Stimulated activated CD4-positive, alpha-beta T cell treated with anti-CD3 and anti-CD28 coated beads, Interleukin-1b, Interleukin-23, amount 100 ng/mL, for 1 hour (primary cell): ENCODE measurements at places on chromosomes 5 and 9.

- DNase-seq = no peak
Measured at GRCh38 chr9:77420641-77421040, 227.5 kb downstream of the GNA14 start.

DNA sequence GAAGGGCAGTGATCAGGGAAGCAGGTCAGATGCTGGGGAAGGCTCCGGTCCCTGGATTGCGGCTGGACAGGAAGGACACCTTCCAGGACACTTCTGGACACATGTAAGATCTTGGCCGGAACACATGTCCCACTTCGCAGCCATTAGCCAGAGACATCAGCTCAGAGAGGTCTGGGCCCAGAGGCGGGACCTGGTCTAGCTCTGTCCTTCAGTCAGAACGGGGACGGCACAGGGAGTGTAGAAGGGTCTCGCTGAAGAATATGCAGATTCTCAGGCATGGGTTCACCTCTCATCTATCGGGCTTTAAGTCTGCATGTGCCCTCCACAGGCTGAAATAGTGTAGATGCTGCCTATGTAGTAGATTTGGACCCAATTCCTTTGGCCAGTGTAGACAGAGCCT is 73.3 kb downstream of the NTNG2 start:
- DNase-seq = no peak

GRCh38 chr5:169011451-169011850 is 289.5 kb downstream of the SLIT3 start:
- DNase-seq = no peak

GRCh38 chr9:106717686-106718085 is 145.3 kb upstream of the ZNF462 start:
- DNase-seq = no peak

GRCh38 chr5:59759600-59760351 is 133.8 kb downstream of the PDE4D start:
- DNase-seq = no peak

DNA sequence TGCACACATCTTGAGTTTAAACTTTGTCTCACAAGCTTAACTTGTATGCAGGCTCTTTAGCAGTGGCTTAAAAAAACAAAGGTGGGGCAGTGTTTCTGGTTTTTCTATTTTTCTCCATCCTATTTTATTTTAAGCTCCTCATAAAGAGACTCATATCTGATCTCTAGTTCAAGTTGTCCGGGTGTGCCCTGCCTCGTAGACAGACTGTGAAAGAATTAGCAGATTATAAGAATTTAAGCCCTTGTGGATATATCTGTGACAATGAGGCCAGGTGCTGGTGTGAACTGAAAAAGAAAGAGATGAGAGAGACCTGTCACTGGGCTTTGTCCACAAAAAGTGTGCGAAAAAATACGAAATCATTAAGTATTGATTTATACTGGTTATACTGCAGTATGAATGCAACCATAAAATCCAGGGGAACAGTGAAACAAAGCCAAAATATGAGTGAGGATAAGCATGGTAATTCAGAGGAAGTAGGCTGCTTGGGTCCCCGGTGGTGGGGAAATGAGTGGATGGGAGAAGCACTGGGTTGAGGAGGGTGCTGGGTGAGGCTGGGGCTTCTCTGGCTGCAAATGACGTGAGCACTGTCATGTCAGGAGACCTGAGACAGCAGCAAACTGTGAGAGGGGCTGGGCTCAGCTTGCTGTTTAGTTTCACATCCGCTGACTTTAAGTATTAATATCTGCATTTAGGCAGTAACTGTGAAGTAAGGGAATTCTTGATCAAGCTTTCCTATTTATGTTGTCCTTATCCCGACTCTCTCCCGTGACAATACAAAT is 179.7 kb upstream of the ANKRD55 start:
- DNase-seq = no peak

DNA sequence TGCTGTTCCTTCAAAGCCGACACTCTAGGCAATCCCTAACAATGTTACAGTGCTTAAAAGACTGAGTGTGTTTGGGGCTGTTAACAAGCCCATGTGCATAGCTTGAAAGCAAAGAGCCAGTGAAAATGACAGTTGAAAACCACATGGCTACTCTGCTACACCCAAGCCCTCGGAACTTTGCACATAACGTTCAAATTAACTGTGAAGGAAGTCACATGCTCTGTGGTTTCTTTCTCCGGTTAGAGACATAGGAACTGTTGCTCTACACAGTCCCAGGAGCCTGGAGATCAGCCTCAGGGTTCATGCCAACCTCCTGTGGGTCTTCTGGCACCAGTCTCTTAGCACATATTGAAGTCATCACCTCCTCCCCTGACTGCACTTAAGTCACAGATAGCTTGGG is 51.1 kb downstream of the C9orf152 start:
- no peak for DNase-seq

GRCh38 chr5:35229076-35230037 is 930 bp downstream of the PRLR start:
- DNase-seq = no peak

GRCh38 chr5:79540939-79541338 is 27.0 kb upstream of the HOMER1 start:
- DNase-seq = no peak

DNA sequence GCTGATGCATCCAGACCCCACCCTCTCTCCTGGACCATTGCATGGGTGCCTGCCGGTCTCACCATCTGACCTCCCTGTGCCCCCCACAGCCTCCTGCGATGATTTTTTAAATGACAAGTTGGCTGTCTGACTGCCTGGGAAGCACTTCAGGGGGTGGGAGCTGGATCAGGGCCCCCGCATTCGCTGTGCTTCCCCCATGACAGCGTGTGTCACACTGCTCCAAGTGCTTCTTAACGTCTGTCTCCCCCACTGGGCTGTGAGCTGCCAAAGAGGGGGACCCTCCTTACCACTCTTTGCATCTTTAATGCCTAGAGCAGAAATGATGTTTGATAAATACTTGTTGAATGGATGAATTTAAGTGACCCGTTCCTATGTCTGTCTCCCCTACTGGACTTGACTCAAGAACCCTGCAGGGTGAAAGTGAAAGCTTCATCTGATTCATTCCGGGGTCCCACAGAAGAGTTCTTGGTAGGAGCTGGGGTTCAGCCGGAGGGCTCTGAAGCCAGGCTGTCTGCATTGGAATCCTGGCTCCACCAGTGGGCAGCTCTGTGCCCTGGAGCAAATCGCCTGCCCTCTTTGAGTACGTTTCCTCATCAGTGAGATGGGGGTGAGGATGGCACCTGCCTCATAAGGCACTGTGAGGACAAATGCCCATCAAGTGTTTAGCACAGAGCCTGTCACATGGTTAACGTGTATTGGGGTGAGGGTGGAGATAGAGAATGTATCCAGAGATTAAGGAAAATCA is 7.6 kb upstream of the EGR1 start:
- no peak for DNase-seq

DNA sequence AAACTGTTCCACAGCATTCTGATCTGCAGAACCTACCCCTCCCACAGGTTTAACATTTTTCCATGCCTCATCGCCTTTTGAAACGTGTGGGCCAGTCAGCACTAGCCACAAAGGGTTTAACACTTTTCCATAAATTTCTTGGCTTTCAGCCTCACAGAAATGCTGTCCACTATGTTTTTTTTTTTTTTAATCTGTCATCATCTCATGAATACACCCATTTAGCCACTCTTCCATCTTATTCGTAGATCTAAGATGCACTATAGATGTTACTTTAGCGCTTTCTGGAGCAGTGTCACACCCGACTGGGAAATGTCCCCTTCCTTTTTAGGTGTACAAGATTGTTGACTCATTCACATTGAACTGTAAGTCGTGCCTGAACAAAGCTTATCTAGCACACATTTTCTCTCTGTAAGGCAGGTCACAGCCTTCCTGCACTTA is 62.3 kb downstream of the GCNT1 start:
- DNase-seq = no peak

GRCh38 chr5:34538026-34538672 is 118.0 kb upstream of the RAI14 start:
- DNase-seq = no peak

DNA sequence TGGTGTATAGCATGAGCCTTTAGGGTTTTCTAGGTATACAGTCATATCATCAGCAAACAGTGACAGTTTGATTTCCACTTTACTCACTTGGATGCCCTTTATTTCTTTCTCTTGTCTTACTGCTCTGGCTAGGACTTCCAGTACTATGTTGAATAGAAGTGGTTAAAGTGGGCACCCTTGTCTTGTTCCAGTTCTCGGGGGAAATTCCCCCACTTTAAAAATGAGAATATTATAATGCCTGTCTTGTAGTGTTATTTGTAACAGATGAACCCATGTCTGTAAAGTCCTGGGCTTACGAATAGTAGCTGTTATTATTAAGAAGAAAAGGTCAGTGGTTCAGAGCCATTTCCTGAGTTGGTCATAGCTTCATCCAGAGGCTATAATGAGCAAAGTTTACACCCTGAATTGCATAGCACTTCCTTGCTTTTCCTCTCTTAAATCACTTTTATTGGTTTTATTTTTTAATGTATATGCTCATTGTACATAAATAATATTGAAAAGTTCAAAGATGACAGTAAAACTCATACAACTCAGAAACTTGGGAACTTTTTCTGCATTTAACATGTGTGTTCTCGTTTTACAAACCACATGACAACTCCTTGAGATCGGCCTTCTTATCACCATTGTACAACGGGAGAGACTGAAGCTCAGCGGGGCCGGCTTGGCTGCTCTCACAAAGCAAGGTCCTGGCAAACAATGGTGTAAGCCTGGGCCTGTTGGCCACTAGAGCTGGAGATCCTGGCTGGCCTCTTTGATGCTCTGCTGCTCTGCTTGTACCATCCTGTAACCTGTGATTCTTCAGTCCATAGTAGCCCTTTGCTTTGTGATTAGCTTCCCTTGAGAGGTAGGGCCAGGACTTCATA is 85.2 kb downstream of the CYFIP2 start:
- DNase-seq = no peak

DNA sequence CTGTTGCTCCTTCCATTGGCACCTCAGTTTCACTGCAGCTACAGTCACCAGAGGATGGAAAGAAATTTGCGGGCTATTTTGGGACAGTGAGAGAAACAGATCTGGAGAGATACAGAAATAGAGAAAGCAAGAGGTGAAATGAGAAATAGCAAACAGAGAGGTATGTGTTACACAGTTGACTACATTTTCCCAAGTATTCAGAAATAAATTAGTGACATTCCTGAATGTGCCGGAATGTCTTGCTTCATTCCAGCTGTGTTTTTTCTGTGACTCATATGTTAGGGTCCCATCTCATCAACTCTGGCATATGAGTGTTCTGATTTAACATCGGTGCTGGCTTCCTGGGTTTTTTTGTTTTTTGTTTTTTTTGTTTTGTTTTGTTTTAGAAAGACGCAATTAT is 63.8 kb upstream of the ZNF462 start:
- DNase-seq = no peak

GRCh38 chr9:90629991-90630390 is 12.6 kb downstream of the DIRAS2 start:
- no peak for DNase-seq

DNA sequence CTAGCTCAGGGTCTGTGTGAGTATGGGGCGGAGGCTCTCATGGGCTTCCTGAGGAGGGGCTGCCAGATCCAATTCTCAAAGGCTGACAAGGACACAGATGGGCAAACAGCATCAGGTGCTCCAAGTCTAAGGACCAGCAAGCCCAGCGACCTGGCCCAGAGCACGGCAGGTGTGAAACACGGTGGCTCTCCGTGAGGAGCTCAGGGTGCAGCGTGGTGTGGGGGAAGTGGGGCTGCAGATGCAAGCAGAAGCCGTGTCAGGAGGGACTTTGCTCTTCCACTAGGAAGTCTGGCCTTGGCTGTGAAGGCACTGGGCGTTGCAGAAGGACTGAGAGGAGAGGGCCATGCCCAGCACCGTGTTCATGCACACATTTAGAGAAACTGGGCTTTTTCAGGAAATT is 420.0 kb downstream of the GADD45G start:
- DNase-seq = no peak

DNA sequence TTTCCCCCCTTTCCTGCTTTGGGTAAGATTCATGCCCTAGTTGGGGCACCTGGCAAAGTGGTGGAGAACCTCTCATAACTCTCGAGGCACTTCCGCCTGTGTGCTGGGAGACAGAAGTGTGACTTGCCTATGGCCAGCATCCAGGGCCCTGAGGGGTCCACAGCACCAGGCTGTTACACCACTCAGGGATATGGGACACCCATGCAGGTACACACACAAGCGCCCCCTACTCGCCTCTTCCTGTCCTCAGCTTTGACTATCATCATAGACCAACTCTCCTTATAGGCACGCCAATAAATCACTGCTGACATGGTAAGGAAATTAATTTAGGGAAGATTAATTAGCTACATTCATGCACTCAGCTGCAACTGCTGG is 45.4 kb downstream of the SHB start:
- DNase-seq = no peak

GRCh38 chr5:103336941-103337340 is 78.4 kb downstream of the MACIR start:
- no peak for DNase-seq
